ENCODE measurements at places on chromosomes 7 and 10.

DNA sequence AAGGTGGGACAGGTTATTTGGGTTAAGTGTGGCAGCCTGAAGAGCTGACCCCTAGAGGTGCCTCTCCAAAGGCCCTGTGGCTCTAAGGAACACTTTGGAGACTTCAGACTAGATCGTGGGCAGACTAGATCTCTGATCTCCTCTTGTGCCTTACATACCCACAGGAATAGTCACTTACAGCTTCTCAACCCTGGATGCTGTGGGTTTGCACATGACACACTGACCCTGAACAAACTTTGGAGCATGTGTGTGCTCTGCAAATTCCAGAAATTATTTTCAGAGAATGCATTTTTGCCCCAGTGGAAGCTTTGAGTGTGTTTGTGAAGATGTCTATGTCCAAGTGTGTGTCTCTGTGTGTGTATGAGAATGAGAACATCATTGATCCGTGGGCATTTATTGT, 119.6 kb downstream of the EMX2 start:
- DNase-seq: no peak

- no peak for DNase-seq
These were observed 319.4 kb upstream of the ZNF32 start for GRCh38 chr10:43968076-43968475.

DNA sequence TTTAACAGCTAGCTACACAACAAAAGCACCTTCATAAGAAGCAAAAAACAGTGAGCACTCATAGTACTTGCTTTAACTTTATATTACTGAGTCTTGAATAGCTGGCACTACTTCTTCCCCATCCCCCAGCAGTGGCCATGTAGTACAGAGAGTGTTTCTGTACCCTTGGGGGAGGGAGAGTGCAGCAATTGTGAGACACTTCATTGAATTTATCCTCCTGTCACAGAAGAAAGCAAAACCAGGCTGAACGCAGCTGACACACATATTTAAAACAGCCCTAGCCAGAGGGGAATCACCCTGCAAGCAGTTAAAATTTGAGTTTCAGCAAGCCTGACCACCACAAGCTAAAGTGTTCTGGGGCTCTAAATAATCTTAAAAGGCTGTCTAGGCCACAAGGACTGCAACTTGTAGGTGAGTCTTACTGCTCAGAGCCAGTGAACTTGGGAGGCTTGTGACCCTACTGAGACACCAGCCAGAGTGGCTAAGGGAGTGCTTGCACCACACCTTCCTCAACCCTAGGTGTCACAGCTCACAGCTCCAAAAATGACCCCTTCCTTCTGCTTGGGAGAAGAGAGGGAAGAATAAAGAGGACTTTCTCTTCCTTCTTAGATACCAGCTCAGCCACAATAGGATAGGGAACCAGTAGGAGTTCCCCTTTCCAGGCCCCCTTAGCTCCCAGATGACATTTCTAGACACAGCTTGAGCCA, 97.7 kb upstream of the MEOX2 start:
- no peak for DNase-seq

DNA sequence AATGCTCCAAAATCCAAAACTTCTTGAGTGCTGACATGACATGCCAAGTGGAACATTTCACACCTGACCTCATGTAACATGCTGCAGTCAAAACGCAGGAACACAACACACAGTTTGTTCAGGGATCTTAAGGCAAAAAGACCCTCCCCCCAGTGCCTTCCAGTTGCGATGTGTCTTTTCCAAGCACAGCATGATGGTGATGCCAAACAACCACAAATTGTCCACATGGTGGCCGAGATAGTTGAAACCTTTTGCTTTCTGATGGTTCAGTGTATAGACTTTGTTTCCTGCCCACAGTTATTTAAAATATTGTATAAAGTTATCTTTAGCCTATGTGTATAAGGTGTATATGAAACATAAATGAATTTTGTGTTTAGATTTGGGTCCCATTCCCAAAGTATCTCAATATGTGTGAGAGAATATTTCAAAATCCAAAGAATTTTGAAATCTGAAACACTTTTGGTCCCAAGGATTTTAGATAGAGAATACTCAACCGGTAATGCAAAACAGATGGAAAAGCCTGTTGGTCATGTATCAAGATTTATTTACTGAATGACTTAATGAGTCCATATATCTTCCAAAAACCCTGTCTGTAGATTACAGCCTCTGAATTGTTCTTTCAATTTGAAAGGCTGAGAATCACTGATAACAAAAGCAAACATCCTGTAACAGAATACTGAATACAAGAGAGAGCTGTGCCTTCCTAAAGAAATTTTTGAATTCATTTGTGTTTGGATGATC, 93.4 kb upstream of the OIT3 start:
- DNase-seq: no peak

DNA sequence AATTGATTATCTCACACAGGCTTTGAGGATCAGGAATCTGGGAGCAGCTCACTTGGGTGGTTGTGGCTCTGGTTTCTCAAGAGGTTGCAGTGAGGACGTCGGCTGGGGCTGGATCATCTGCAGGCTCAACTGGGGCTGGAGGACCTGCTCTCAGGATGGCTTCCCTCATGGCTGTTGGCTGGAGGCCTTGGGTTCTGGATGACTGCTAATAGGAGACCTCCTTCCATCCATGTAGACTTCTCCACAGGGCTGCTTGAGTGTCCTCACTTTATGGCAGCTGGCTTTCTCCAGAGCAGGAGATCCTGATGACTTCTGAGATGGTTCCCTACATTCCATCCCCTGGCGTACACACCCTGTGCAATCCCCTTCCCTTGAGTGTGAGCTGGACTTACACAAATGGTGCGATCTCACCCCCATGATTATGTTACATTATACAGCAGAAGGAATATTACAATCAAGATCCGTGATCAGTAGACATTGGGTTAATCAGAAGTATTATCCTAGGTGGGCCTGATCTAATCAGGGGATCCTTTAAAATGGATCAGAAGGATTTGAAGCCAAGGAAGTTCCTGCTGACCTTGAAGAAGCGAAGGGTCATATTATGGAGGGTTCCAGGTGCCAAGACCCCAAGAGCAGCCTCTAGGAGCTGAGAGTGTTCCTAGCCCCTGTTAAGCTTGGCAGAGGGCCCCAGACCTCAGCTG, 122.2 kb downstream of the CXCL12 start:
- no peak for DNase-seq

DNA sequence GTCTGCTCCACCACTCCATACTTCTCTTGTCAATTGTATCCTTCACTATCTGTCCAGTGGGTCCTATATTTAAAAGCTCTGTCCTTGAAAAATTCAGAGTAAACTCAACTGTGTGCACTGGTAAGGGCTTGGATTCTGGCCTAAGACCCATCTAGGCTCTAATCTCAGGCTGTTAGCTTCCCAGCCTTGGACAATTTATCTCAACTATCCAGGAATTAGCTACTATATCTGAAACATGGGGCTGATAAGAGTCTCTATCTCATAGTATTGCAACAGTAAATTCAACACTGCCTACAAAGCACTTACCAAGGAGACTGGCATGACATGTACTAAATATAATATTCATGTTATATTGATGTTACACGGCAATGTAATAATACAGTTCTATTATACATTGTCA, 303.4 kb downstream of the XPNPEP1 start:
- DNase-seq: no peak

- DNase-seq: peak; percentile 39
These were observed 25.2 kb upstream of the ITGB1 start for GRCh38 chr10:32982911-32983909.

DNA sequence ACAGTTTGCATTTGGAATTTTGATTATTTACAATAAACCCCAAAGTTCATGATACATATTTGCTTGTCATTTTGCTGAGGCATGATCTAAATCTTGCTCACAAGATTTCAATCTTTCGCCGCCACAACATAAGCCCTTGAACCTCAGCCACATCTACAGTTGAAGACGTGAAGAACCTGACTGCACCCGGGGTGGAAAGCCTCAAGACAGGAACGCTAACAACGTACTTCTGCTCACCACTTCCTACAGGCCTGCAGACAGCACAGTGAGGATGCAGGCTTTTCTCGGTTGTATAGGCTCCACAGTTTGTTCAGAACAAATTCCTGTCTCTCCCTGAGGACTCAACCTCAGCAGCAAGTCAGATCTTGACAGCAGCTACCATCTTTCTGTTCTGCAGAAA, 393.8 kb upstream of the PRKCQ start:
- no peak for DNase-seq

DNA sequence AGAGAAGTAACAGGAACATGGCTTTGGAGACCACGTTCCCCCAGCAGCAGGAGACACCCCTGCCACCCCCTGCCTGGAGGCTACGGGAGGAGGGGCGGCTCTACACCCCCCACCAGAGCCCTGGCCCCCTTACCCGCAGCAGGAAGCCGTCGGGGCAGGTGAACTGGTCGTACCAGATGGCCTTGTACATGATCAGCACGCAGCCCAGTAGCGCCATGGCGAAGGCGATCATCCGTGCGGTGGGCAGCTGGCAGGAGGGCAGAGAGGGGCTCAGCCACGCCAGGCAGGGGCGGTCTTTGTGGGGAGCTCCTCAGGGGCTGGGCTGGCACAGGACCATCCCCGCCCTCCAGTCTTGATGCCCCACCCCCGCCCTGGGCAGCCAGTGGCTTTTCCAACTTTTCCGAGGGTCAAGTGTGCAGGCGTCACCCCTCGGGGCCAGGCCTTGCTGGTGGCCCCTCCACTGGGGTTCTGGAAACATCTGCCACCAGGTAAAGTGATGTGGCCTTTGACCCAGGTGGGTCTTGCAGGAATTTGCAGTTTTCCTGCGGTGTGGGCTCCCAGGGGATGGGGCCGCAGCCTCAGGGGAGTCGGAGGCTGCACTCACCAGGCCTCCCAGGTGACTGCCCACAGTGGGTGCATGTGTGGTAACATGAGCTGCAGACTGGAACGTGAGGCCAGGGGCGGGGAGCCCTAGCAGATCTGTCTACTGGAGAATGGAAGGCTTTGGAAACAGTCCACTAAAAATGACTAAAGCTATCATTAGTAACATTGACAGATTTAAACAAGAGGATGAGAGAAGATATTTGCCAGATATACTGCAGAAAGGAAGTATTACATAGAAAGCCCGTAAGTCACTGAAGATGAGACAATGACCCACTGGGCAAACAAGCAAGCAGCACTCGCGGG, 9.7 kb downstream of the CALY start:
- DNase-seq: no peak

GRCh38 chr10:91891125-91892001, 17.9 kb downstream of the FGFBP3 start:
- no peak for DNase-seq

Data from NK-92 treated with Interleukin-12 subunit alpha and Interleukin-12 subunit beta, amount 100 ng/mL, for 24 hours (cell line).